ENCODE measurements at places on chromosomes 11 and 22.

- no peak for DNase-seq
Observed at GRCh38 chr11:1640076-1640946, 10.7 kb downstream of the KRTAP5-5 start.

DNA sequence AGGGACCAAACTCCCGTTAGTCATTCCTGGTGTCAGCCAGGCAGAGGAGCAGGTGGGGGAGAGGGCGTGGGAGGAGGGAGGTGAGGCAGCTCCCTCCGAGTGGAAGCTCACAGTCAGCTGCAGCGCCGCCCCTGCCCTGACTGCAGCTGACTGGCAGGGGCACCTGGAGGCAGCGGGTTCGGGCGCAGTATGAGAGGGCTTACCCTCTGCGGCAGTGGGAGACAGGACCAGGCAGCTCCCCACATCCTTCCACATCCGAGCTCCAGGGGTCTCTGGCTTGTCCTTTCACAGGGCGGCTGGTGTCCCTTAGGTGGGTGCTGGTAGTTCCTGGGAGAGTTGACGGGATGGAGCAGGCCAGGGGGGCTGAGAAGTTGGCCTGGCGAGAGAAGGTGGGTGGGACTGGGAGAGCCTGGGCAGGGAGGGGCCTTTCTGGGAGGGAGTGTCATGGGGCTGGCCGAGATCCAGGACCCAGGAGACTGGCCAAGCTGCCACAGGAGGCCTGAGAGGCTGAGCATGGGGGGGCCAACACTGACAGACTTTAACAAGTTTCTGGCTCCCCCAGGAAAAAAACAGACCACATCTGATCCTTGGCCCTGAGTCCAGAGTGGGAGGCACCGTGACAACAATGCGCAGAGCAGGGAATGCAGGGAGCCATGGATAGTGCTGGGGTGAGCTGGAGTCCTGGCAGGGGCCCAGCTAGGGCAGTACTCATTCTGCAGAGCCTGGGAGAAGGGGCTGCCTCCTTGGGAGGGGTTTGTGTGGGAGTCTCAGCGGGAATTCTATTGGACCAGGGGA, 4.9 kb downstream of the ADORA2A start:
- DNase-seq, result no peak

DNA sequence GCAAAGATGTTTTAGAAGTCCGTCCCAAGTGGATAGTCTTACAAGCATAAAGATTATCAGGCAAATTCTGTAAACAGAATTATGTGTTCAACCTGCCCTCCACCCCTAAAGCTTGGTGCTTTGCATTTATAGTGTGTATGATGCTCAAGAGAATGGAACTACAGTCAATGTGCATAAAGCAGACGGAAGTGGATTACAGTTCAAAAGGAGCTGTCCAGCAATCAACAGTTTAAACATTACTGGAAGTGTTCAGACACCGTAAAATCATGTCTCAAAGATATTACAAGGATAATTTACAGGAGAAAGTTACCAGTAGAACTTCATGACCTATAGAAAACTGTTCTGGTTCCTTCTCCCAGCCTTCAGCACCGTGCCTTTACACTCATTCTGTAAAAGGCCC, 1.0 kb downstream of the RIC3 start:
- no peak for DNase-seq

GRCh38 chr11:70719516-70719915, 321.2 kb downstream of the CTTN start:
- no peak for DNase-seq

DNA sequence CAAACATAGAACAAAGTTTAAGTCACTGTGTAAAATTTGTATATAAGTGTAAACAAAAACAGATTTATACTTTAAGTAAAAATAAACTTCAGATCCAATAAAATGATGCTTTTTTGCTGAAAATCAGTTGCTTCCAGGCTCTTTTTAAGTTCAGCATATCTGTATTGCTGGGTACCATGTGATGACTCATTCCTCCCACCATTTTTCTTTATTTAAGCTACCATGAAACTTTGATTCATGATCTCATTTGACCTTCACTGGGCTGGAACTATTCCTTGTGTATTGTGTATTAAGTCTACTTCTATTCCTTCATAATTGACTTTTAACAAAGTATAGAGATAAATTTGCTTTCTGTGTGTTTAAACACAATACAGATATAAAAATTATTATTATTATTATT, 46.3 kb upstream of the RRM1 start:
- DNase-seq, result no peak

GRCh38 chr22:28051787-28052356, 132.8 kb upstream of the PITPNB start:
- peak; percentile 18 for DNase-seq

GRCh38 chr22:24466716-24467328, 28.3 kb upstream of the UPB1 start:
- DNase-seq, result no peak

DNA sequence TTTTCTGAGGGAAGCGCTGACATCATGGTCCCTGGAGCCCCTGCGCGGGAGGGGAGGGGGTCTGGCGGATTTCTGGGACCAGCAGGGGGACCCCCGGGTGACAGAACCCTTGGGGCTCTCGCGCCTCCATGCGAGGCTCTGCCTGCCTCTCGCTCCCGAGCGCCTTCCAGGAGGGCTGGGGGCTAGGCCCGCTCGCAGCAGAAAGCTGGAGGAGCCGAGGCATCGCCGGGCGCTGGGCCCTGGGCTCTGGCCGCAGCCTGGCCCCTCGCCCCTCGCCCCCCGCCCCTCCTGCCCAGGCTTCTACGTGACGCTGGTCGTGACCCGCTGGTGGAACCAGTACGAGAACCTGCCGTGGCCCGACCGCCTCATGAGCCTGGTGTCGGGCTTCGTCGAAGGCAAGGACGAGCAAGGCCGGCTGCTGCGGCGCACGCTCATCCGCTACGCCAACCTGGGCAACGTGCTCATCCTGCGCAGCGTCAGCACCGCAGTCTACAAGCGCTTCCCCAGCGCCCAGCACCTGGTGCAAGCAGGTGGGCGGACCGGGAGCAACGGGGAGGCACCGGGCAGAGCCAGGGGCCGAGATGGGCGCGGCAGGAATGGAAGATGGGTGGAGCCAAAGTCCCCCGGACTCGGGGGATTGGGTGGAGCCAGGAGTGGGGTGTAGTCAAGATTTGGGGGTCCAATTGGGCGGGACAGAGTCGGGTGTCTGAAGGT, 5.4 kb downstream of the BEST1 start:
- DNase-seq, result no peak

DNA sequence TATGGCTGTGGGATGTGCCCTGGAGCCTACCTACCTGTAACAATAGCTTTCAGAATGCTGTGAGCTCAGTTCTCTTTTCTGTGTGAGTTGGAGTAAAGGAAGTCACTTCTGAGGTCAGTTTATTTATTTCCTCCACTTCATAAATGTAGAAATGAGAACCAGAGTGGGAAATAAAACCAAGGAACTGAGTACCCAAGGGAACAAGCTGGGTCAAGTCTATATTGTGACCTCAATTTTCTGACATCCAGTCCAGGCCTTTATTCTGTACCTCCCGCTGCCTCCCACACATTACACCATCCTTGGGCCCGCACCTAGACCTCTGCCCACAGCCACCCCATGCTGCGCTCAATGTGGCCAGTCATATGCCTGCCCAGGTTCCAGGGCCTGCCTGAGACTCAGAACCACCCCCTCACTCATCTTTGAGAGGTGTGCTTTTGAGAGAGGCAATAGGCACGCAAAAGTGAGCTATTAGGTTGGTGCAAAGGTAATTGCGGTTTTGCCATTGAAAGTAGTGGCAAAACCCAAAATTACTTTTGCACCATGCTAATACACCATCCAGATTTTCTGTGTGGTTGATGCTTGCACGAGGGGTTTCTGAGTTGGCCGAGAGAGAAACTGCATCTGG, 9.8 kb downstream of the MS4A6E start:
- DNase-seq, result no peak

DNA sequence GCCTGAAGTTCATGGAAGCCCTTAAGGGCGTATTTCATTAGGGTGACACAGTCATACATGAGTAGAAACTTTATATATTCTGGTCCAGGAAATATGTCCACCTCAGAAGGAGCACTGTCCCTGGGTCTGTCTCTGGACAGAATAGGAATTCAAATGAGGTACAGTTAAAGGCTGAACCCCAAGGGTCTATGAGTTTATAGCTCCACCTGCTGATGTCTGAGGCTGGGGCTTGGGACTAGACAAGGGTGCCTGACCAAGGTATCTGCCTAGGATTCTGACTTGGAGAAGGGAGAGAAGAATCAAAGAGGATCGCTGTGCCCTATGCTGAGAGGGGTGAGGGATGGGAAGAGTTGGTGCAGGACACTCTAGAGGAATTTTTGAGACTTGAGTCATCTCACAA, 14.9 kb downstream of the HEPHL1 start:
- no peak for DNase-seq

- no peak for DNase-seq
Observed at GRCh38 chr11:19676475-19677380, 35.9 kb upstream of the NAV2 start.

DNA sequence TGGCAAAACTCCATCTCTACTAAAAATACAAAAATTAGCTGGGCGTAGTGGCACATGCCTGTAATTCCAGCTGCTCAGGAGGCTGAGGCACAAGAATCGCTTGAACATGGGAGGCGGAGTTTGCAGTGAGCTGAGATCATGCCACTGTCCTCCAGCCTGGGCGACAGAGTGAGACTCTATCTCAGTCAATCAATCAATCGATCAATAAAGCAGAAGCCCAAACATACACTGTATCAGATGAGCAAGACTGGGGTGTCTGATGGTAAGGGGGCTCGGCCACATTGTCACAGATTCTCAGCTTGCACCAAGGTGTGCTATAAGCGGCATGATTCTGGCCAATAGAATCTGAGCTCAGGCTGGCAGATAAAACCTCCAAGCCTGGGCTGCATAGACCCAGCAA, 261.1 kb downstream of the BUD13 start:
- DNase-seq, result no peak

- DNase-seq, result no peak
Observed at GRCh38 chr11:65821107-65821506, 12.7 kb upstream of the SNX32 start.

GRCh38 chr11:128694618-128695481, 978 bp downstream of the FLI1 start:
- DNase-seq, result no peak

DNA sequence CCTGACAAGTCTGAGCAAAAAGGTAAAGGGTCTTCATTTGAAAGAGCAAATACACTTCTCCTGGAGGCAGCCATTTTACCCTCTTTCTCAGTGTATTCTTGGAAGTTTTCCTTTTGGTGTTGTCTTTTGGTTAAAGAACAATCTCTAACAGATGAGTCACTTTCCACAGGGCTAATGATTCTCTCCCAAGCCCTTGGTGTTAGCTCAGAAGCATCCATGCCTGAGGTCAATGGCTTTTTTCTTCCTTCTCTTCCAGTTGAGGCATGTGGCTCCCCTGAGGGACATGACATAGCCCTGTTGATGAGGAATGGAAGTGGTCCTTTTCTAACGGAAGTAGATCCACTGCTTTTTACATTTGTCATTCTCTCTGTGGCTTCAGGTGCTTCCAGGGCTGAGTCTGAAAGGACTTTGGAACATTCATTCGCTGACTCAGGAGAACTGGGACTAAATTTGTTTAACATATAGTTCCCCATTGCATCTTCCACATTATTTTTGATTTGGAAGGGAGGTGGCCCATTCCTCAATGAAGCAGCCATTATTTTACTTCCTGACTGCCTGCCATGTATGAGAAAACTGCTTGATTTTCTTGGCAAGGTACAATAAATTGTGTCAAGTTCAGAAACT, 13.8 kb upstream of the POGLUT3 start:
- DNase-seq, result no peak

GRCh38 chr11:72225411-72225951, 914 bp downstream of the INPPL1 start:
- DNase-seq, result no peak

GRCh38 chr22:32341122-32341740, 16.4 kb upstream of the RFPL3 start:
- DNase-seq, result no peak

GRCh38 chr22:16973591-16974297, 34.3 kb downstream of the GAB4 start:
- DNase-seq, result no peak

DNA sequence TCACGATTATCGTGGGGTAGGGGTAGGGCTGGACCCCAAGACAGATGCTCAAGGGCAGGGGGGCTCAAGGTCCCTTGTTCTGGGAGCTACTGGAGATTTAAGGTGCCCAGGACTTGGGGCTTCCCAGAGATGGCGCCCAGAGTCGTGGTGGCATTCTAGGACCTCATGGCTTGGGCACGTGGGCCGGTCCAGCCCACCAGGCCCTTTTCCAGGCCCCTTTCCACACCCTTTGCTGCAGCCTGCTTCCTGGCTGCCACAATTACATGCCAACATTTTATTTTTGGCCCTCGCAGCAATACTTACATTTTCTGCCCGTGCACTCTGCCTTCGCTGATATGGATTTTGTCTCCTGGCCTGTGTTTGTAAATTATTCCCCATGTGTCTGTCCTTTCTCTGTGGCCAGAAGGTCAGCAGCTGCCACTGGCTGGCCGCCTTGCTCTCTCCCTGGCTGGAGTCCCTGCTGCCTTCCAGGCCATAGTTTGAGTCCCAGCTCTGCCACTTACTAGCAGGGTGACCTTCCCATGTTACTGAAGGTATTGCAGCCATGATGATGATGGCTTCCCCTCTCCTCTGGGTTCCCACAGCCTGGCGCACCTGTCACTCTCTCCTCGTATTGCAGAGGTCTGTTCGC, 11.2 kb downstream of the MB start:
- DNase-seq, result no peak

- no peak for DNase-seq
Observed at GRCh38 chr11:102935514-102935913, 20.0 kb downstream of the MMP13 start.

GRCh38 chr11:46134540-46134939, 13.3 kb upstream of the PHF21A start:
- DNase-seq, result no peak

- no peak for DNase-seq
Observed at GRCh38 chr11:79661373-79661772, 220.5 kb upstream of the TENM4 start.

DNA sequence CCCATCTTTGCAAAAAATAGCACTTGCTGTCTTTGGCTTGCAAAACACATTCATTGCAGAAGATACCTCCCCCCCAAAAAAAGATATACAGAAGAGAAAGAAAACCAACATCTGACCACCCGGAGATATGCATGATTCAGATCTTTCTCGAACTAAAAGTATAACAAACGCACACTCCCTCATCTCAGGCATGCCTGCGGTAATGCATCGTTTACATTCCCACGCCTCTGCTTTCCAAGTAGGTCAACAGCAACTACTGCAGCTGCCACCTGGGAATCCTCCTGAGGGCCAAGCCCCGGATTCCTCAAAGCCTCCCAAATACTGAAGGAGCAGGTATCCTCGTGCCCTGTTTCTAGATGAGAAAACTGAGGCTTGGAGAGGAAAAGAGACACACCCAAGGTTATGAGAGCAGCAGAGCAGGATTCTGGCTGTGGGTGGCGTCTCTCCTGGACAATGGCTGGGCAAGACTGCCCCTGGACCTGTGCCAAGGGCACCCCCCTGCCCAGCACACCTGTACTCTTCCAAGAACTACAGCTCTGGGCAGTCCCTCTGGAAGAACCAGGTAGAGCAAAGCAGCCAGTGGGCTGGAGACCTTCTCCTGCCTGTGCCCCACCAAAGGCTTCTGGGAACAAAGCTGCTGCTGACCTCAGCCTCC, 38.1 kb downstream of the NUP50 start:
- DNase-seq, result no peak

Measured in Panc1 (cell line).